ENCODE measurements at places on chromosomes 13 and 19.

- H3K27me3 ChIP-seq = no peaks in the 10 kb centered on the region
- no peaks in the 10 kb centered on the region for H3K36me3 ChIP-seq
- no peak overlapping the region for H3K27ac ChIP-seq
- H3K4me3 ChIP-seq = no peak overlapping the region
- peak; percentile 37 for DNase-seq
- no peaks in the 10 kb centered on the region for H3K4me1 ChIP-seq
These were observed 4.9 kb upstream of the NWD1 start for GRCh38 chr19:16714702-16715287.

DNA sequence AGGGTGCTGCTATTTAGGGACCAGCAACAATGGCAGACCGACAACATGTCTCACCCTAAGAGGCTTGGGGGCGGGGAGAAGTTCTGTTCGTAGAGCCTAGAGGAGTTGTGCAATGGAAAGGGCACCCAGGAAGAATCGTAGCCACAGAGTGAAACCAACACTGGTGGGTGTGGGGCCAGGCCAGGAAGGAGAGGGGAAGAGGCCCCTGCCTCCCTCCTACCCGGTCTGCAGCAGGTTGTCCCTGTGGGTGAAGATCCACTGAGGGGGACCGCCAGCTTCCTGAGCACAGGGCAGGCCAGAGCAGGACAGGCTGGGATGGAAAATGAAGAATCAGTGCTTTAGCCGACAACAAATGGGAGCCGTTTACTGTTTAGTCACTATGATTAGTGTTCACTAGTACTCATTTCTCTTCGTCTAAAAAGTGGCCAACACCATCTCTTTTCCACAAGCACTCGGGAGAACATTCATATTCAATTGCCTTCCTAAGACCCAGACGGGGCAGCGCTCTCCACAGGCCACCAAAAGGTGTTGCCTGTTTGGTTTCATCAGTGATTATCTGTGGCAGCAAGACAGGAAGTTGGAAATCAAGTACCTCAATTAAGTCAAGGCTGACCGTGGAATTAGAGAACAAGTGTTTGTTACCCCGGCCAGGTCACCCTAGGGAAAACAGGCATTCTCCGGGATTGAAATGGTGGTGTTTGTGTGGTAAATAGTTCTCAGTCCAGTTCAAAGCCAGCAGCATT lies 1.1 kb upstream of the ATP11A start:
- peak overlapping the region; percentile 90 for H3K27ac ChIP-seq
- peak overlapping the region; percentile 78 for H3K4me3 ChIP-seq
- H3K36me3 ChIP-seq = peaks cover 1% of the 10 kb centered on the region
- DNase-seq = peak; percentile 23

- H3K4me3 ChIP-seq = no peak overlapping the region
- no peaks in the 10 kb centered on the region for H3K36me3 ChIP-seq
- no peaks in the 10 kb centered on the region for H3K27me3 ChIP-seq
- DNase-seq = no peak
These were observed 18.4 kb downstream of the SPATA13 start for GRCh38 chr13:24178847-24179485.

DNA sequence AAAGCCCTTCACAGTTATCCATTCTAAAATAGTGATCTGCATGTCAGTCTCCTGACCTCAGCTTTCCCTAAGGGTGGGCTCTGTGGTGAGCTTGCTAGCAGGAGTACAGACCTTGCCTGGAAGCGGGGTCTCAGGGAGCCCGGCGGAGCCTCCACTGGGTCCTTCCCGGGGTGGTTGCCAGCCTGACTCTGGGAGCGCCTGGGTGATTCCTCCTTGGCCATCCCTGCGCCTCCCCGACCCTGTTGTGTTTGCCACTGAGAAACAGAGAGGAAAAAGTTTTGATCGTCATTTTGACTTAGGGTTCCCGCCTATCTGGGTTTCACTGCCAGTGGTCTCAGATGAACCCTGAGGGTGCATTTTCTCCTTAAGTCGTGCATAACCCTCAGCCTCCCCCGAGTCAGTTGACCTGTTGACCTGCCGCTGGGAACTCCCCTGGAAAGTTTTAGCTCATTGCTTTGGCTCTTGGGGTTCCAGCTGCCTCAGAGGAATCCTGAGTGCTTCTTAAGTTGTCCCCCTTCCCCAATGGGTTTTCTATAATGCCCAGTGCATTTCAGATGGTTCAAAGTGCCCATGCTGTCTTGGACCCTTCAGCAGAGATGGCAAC lies 117.8 kb downstream of the RAB20 start:
- H3K4me1 ChIP-seq = peaks cover 62% of the 10 kb centered on the region
- DNase-seq = no peak
- peak overlapping the region; percentile 17 for H3K27ac ChIP-seq
- no peak overlapping the region for H3K4me3 ChIP-seq
- H3K36me3 ChIP-seq = no peaks in the 10 kb centered on the region

- no peaks in the 10 kb centered on the region for H3K36me3 ChIP-seq
- peak overlapping the region; percentile 37 for H3K27ac ChIP-seq
- peaks cover 36% of the 10 kb centered on the region for H3K4me1 ChIP-seq
- no peaks in the 10 kb centered on the region for H3K27me3 ChIP-seq
- no peak for DNase-seq
- no peak overlapping the region for H3K4me3 ChIP-seq
These were observed 24.2 kb downstream of the SERP2 start for GRCh38 chr13:44397766-44398223.

DNA sequence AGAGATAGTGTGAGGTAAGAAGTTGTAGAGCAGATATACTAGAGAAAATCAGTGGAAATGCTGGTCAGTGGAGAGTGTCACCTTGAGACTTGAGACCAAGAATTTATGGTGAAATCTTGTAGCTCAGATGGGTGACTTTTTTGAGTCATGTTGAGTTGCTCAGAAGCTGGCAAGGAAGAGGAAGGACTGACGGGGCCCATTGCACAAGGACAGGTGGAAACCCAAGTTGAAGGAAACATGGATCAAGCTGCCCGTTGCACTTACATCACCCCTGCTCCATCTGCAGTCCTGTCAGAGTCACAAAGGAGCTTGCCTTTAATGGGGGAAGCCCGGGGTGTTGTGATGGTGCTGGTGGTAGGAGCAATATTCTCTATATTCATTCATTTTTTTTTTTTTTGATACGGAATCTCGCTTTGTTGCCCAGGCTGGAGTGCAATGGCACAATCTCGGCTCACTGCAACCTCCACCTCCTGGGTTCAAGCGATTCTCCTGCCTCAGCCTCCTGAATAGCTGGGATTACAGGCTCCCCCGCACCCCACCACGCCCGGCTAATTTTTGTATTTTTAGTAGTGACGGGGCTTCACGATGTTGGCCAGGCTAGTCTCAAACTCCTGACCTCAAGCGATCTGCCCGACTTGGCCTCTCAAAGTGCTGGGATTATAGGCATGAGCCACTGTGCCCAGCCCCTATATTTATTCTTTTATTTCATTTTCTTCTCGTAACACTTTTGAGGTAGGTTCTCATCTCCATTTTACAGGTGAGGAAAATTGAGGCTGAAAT lies 27.4 kb downstream of the UBAC2 start:
- DNase-seq = no peak
- no peak overlapping the region for H3K4me3 ChIP-seq
- H3K27me3 ChIP-seq = no peaks in the 10 kb centered on the region

- H3K4me3 ChIP-seq = no peak overlapping the region
- no peak overlapping the region for H3K27ac ChIP-seq
- DNase-seq = no peak
- no peaks in the 10 kb centered on the region for H3K27me3 ChIP-seq
- H3K36me3 ChIP-seq = no peaks in the 10 kb centered on the region
These were observed 172.2 kb upstream of the SLC10A2 start for GRCh38 chr13:103238441-103238840.

- no peak overlapping the region for H3K4me3 ChIP-seq
- H3K27ac ChIP-seq = no peak overlapping the region
- no peaks in the 10 kb centered on the region for H3K27me3 ChIP-seq
- no peaks in the 10 kb centered on the region for H3K4me1 ChIP-seq
These were observed 407.8 kb downstream of the LIG4 start for GRCh38 chr13:107807306-107808073.

- H3K4me3 ChIP-seq = no peak overlapping the region
- H3K4me1 ChIP-seq = no peaks in the 10 kb centered on the region
- H3K36me3 ChIP-seq = no peaks in the 10 kb centered on the region
- H3K27me3 ChIP-seq = no peaks in the 10 kb centered on the region
- no peak overlapping the region for H3K27ac ChIP-seq
These were observed 155.7 kb downstream of the TNFRSF19 start for GRCh38 chr13:23725922-23726321.

DNA sequence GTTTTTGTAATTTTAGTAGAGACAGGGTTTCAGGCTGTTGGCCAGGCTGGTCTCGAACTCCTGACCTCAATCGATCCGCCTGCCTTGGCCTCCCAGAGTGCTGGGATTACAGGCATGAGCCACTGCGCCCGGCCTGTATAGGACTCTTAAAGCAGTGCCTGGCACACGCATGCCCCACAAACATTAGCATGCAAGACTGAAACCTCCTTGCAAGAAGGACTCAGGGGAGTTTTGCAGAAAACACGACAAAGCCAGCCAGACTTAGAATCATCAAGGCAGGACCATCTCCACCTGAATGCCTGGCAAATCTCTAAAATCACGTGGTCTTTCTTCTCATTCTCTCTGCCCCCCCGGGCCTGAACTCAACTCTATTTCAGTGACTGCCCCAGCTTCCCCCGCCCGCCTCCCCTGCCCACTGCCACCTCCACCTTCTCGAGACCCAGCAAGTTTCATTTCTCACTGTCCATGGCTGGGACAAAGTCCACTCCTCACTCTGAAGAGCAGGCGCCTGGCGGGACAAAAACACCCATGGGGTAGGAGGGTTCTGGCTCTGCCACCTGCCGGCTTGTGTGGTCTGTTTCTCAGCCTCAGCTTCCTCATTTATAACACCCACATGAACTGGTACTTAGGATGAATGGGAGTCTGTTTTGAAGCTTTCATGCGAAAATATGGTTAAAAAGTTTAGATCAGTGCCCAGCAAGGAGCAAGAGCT lies 2.4 kb downstream of the TICAM1 start:
- H3K36me3 ChIP-seq = no peaks in the 10 kb centered on the region
- no peak overlapping the region for H3K27ac ChIP-seq

DNA sequence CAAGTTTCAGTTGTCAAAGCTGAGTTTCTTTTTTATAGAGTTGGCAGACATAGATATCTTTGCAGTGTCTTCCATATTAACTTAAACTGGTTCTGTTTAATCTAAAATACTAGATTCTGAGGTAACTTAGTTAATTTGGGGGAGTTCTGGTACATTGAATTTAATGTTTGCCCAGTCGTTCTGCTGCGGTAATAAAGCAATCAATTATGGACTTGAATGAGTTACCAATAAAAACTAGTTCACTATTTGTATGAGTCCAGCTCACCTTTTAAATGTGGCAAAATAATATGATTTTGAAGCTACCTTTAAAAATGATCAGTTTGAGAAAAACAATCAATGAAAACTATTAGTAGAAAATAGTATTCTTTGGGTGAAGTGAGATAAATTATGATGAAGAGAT lies 90.2 kb downstream of the LMO7 start:
- no peak overlapping the region for H3K4me3 ChIP-seq
- no peaks in the 10 kb centered on the region for H3K36me3 ChIP-seq
- no peaks in the 10 kb centered on the region for H3K27me3 ChIP-seq

GRCh38 chr19:29587518-29587986 lies 18.5 kb upstream of the POP4 start:
- H3K4me3 ChIP-seq = no peak overlapping the region
- no peak for DNase-seq
- H3K4me1 ChIP-seq = no peaks in the 10 kb centered on the region

DNA sequence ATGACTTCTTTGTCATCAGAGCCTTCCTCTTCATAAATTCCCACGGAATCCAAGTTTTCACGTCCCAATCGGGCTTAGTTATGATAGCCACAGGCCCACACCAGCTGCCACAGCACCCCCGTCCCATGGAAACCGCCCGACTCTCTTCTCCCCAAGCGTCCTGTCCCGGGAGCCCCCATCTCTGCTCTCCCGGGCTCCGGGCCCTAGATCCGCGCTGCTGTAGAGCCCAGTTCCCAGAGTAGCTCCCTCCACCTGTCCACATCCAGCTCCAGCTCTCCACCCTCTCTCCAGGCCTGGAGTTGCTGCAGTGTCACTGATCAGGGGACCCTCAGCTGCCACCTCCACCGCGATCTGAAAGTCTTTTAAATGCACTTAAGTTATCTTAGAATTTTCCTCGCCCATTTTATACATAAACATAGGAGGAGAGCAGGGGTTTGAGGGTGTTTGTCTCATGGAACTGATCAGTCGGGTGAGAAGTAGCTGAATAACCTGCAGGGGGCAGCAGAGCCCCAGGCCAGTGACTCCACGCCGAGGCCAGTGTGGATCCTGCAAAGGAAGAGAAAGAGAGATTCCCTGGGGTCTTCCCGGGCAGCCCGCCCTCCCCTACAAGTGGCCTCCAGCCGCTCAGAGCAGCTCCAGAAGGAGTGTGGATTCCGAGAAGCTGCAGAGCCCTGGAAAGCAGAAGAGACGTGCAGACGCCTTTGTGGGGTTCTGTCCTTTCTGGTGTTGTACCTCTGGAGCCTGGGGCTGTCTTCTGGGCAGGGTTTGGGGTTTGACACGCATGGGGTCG lies 1.1 kb upstream of the ZNF763 start:
- H3K27me3 ChIP-seq = no peaks in the 10 kb centered on the region
- DNase-seq = peak; percentile 20
- H3K36me3 ChIP-seq = no peaks in the 10 kb centered on the region
- no peak overlapping the region for H3K4me3 ChIP-seq
- peak overlapping the region; percentile 7 for H3K27ac ChIP-seq

DNA sequence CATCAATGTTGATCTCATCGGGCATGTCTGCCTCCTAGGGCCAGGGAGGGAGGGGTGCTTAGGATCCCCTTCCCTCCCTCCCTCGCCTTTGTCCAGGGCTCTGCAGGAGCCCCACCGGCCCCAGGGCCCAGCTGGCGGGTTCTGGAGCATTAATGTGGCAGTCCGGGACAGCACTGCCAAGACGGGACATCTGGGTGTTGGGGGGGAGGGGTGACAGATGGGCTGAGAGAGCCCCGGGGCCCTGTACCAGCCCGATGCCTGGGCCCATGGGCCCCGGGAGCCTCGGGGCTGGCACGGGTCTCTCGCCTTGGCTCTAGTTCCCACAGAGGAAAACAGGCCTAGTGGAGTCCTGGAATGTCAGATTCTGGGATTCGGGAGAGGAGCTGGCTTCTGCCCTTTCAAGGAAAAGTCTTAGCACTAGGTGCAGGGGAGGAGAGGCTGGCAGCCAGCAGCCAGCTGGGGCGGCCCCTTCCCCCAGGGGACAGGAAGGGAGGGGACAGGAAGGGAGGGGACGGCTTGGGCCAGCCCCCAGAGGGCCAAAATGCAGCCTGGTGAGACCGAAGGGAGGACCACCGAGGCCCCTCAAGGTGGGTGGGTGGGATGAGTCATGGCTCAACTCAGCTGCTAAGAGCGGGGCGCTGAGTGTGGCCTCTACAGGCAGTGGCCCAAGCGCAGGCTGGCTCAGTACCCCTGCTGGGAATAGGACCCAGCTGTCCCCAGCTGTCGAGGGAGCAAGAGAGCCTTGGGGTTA lies 3.1 kb downstream of the PPP1R14A start:
- no peak overlapping the region for H3K4me3 ChIP-seq
- H3K27ac ChIP-seq = peak overlapping the region; percentile 66
- H3K36me3 ChIP-seq = no peaks in the 10 kb centered on the region
- H3K27me3 ChIP-seq = no peaks in the 10 kb centered on the region

GRCh38 chr19:48735031-48735615 lies 5.3 kb downstream of the RASIP1 start:
- H3K4me1 ChIP-seq = peaks cover 10% of the 10 kb centered on the region
- no peaks in the 10 kb centered on the region for H3K36me3 ChIP-seq
- peak overlapping the region; percentile 73 for H3K27ac ChIP-seq
- H3K27me3 ChIP-seq = no peaks in the 10 kb centered on the region
- DNase-seq = peak; percentile 85
- peak overlapping the region; percentile 55 for H3K4me3 ChIP-seq

Measured in Caco-2 (cell line).